ENCODE measurements at places on chromosomes 6 and 20.

GRCh38 chr20:22535483-22535882 lies 48.9 kb downstream of the FOXA2 start:
- DNase-seq = no peak

- no peak for DNase-seq
These were observed 57.2 kb upstream of the MTRF1L start for GRCh38 chr6:153059757-153060156.

- no peak for DNase-seq
These were observed 122.8 kb downstream of the SYCP2 start for GRCh38 chr20:59810449-59811187.

DNA sequence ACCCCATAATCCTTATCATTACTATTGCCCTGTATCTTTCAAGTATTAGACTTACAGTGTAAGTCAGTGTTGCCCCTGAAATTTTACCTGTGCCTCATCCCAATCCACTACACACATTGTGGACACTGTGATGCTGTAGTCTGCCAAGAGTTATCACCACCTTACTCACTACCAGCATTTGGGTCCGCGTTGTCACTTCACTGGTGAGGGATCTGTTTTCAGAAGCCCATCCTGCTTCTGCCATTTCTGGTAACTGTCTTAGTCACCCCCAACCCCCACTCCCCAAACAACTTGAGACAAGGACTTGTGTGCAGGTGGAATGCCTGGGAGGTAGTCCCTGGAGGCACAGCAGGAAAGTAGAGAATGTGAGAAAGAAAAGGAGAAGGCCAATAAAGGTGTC lies 6.0 kb upstream of the RAB44 start:
- DNase-seq = no peak

GRCh38 chr6:137541534-137542063 lies 47.4 kb upstream of the OLIG3 start:
- DNase-seq = no peak

DNA sequence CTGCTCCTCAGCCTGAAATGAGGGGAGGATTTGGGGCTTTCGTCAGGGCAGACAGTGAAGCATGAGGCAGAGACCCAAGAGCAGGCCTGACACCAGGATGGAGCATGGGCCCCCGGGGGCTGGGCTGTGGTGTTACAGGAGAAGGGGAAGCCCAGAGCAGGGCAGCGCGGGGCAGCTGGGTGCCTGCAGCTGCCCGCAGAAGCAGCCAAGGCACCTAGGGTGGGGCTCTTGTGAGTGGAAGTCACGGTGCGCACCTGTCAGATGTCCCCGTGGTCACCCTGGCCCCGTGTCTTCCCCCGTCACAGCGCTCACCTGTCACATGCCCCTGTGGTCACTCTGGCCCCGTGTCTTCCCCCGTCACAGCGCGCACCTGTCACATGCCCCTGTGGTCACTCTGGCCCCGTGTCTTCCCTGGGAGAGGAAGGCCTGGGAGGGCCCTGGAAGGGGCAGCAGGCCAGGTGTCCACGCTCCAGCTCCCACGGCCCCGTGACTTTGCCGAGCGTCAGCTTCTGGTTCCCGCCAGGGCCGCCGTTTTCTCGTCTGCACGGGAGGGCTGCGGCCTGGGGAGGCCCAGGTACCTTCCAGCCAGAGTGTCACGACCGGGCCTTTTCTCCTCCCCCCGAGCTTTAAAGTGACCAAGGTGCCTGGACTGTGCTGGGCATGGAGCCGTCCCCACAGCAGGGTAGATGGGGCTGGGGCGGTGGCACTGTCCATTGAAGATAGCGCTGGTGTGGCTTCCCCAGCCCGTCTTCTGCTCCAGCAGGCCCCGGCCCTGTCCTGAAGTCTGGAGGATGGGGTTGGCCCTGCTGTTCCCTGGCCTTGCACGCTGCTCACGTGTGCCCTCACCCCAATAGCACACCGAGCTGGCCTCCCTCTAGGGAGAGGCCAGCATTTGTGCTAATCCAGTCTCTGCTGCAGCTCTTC lies 9.4 kb downstream of the ARFGAP1 start:
- DNase-seq = no peak

DNA sequence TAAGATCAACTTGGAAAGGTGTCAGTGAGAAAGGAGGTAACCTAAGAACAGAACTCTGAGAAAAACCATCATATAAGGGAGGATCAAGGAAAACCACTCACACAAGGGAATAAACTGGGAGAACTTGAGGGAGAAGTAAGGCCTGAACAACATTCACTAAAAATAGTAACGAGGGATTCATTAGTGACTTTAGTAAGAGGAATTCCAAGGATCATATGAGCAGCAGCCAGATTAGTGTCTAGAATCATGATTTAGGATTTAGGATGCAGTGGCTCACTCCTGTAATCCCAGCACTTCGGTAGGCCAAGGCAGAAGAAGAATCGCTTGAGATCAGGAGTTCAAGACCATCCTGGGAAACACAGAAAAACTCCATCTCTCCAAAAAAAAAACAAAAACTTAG lies 376.5 kb upstream of the MARCKS start:
- DNase-seq = no peak

DNA sequence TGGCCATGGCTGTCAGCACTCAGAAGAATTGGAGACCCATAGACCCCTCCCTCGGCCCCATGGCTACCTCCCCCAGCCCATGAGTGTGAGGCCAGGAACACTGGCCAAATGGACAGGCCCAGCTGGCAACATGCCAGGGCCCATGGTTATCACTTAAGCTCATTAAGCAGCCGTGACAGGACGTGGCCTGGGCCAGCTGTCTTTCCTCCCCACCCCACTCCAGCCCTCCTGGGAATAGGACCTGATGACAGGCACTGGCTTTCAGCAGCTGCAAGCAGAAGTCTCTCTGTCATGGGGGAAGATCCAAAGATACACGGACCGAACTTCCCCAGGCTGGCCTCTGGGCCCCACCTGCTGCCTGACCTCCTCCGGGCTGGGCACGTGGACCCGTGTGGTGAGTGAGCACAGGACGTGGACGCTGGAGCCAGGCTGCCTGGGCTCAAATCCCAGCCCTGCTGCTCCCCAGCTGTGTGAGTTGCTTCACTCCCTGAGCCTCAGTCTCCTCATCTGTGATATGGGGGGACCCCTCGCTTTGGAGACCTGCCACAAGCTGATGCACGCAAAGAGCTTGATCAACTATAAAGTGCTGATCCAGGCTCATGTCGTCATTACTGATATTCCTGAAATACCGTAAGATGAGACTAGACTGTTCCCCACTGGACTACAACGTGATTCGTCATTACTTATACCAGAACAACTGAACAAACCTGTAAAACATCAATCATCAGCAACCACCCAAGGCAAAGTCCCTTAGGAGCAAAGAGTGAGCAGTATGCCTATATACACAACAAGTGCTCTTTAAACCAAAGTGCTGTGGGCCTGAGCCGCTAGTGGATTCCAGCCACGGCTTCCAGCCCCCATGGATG lies 22.0 kb upstream of the VSTM2L start:
- no peak for DNase-seq

GRCh38 chr6:144315981-144316861 lies 31.1 kb downstream of the UTRN start:
- no peak for DNase-seq

DNA sequence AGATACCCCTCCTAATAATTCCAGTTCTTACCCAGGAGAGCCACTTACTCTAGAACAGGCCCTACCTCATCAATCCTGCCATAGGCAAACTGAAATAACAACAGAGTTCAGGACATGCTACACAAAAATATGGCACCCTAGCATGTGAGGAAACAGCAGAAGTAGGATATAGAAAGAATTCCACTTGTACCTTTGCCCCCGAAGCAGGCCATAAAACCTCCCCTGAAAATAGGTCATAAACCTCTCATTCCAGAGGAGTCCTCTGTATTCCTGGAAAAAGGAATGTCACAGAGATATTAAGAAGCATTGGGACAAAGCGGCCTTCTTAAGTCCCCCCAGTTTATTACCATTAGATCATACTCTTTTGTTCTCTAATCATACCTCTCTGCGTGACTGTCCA lies 504.3 kb upstream of the MARCKS start:
- DNase-seq = no peak

DNA sequence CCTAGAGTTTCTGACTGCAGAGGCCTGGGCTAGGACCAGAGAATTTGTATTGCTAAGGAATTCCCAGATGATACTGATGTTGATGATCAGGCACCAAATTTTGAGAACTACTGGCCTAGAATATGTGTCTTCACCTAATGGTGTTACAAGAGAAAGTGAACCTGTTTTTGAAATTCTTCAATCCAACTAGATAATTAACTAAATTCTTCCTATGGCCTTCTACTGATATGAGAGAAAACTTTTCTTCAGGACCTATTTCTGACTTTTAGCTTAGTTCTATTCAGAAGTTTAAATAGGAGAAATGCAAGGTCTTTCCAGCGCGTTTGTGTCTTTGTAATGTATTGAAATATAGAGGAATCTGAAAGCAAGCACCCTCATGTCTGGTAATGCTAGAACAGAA lies 7.3 kb downstream of the NKAIN2 start:
- no peak for DNase-seq

DNA sequence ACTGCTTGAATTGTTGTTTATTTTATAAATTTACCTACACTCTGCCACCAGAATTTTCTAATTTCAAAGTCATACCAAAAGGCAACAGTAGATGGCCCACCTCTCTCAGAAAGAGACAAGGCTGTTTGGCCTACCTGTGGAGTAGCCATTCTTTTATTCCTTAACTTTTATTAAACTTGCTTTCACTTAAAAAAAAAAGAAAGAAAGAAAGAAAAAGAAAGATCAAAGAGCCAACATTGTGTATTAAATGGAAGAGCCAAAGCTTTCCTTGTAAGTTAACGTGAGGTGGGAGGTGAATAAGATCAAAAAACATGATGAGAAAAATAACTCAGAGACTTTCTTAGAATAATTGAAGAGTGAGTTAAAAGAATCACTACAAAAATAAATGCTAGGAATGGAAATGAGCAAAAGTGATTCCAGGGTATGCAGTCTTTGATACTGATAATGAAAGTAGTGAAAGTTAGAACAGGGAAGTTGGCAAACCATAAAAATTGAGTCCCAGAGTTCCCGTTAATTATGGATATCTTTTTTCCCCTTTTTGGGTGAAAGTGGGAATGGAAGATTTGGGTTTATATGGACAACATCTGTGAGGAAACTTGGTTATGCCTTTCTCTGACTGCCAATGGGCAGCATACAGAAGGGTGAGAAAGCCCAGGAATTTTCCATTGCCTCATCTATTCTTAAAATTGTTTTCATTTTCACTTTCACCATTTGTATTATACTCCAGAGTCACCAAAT lies 35.9 kb upstream of the MYB start:
- peak; percentile 38 for DNase-seq

GRCh38 chr6:126781582-126781981 lies 336.9 kb upstream of the RSPO3 start:
- no peak for DNase-seq

DNA sequence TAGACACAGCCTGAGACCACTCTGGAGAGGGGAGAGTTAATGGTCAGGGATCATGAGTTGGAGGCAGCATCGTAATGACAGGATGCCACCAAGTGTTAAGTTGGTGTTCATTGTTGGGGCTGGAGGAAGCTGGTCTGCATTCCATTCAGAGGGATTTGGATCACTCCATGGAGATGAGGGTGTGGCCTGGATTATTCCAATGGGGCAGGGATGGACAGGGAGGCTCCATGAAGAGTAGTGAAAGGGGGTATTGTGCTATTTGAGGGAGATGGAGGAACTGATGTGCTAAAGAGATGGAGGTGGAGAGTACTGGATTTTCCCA lies 1.1 kb downstream of the SAPCD1 start:
- DNase-seq = peak; percentile 73

- no peak for DNase-seq
These were observed 154.9 kb downstream of the ZFAND3 start for GRCh38 chr6:37974381-37974780.

- no peak for DNase-seq
These were observed 61.8 kb downstream of the GCNT2 start for GRCh38 chr6:10582774-10583508.

GRCh38 chr6:5634525-5634924 lies 372.2 kb downstream of the NRN1 start:
- no peak for DNase-seq

DNA sequence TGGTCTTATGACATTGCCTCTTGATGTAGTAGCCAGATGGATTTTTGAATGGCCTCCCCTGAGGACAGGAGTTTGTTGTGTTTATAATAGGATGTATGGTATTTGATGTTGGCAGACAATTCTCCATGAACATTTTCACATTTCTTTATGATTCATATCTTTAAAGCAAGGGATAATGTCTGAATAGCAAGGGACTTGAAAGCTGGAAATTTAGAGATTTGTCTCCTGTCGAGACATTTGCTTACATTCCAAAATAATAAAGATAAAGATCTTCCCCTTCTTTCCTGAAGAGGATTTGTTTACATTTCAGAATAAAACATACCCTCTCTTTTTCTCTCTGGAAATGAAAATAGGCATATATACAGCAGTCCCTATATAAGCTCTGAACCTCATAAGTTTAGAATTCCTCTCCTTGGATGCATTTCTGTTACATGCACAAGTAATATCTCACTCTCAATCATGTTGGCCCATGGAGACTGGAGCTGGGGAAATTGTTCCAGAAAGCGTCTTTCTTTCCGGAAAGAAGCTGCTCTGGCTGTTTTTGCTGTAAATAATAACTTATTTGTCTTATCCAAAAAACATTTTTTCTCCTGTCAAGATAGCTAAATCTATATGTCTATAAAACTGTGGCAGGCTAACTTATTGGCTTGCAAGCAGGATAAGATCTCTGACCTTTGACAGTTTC lies 42.5 kb upstream of the ASCC3 start:
- no peak for DNase-seq

DNA sequence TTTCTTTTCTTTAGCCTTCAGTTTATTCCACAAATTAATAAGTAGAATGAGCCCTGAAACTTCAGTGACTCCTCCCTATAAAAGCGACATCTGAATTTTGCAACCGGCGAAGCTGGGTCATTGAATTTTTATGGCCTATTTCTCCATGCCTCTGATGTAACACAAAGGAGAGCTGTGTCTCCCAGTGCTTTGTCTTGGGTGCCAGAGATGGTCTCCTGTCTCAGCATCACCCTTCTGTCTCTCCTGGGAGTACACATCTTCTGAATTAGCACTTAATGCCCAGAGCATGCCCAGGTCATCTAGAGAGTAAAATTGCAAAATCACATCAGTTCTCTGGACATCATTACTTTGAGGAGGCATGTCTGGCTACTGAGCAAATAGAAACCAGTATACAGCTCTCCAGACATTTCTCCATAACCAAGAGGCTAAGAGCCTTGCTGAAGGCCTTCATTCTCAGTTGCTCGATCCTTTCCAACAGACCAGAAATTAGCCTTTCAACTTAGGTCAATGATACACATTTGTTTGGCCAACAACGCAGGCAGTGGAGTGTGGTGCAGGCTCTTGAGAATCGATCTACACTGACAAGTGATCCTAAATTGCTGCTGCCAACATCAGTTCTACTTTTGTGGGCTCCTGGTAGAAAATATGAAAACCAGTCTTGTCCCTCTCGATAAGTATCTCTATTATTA lies 176.0 kb upstream of the FOXQ1 start:
- DNase-seq = no peak

Measured in lung microvascular endothelial cell (primary cell).